Activated CD4-positive, alpha-beta T cell treated with anti-CD3 and anti-CD28 coated beads, Interleukin-2, Interleukin-6, amounts not matched to agents 100 ng/mL and 50 ng/mL, durations not matched to agents 16 hours and 8 hours (primary cell): ENCODE measurements at places on chromosomes 1 and 21.

GRCh38 chr21:42764443-42764760, 111.0 kb downstream of the PDE9A start:
- DNase-seq = no peak

GRCh38 chr1:22887491-22887890, 85.2 kb downstream of the LACTBL1 start:
- no peak for DNase-seq

- DNase-seq = peak; percentile 38
These were observed 130.4 kb downstream of the HS2ST1 start for GRCh38 chr1:87044840-87045239.

DNA sequence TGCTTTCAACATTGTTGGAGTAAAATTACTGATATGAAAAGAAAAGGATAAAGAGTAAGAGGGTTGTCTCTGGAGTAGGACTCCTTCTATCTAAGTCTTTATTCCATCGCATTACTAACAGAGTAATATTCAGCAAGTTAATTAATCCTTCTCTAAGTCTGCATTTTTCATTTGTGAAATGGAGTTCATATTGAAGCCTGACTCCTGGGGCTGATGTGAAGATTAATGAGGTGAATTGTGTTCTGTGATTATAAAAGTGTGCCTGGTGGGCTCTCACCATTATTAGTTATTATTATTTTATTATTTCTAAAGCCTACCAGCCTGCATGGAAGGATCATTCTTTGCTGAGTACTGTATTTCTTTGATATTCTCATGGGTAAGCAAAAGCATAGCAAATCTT, 1096.7 kb downstream of the KCNT2 start:
- no peak for DNase-seq

DNA sequence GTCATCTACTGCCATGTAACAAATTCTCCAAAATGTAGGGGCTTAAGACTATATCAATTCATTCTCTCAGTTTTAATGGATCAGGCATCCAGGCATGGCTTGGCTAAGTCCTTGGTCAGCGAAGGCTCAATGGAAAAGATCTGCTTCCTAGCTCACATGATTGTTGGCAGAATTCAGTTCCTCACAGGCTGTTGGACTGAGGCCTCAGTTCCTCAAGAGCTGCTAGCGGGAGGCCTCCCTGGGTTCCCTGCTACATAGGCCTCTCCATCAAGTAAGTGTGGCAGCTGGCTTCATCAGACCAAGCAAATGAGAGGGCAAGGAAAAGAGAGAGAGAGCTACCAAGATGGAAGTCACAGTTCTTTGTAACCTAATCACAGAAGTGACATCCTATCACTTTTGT, 19.6 kb upstream of the EYA3 start:
- no peak for DNase-seq

DNA sequence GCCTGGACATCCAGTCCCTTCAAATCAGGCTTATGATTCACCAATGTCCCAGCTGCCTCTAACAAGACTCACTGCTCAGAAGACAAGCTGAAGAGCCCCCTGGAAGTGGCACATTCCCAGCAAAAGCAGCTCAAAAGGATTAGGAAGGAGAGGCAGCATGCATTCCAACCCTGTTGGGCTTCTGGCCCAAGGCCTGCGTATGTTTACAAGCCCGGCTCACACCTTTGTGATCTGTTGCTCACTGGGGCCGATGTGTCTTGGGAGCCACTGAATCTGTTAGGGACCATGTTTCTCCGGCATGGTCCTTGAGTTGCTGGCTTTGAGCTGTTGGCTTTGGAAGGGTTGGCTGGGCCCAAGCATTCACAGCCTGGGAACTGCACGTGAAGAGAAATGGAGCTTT, 81.2 kb upstream of the C1orf174 start:
- DNase-seq = no peak

- no peak for DNase-seq
These were observed 70.6 kb downstream of the FGGY start for GRCh38 chr1:59367301-59368007.

GRCh38 chr1:158534496-158534895, 19.7 kb downstream of the OR6Y1 start:
- no peak for DNase-seq

- DNase-seq = no peak
These were observed 261.7 kb downstream of the NPHP4 start for GRCh38 chr1:5730272-5731109.

GRCh38 chr1:117026361-117026760, 24.8 kb downstream of the CD101 start:
- DNase-seq = no peak

- no peak for DNase-seq
These were observed 7.4 kb downstream of the PIGM start for GRCh38 chr1:160024195-160024905.

GRCh38 chr1:43557744-43558245, 27.1 kb downstream of the PTPRF start:
- no peak for DNase-seq

- no peak for DNase-seq
These were observed 727.6 kb downstream of the PTPRU start for GRCh38 chr1:29963946-29964345.

GRCh38 chr1:39117899-39118450, 86.5 kb upstream of the MACF1 start:
- DNase-seq = no peak

- DNase-seq = no peak
These were observed 591.2 kb downstream of the SMYD3 start for GRCh38 chr1:245915841-245916240.

- DNase-seq = no peak
These were observed 172.2 kb upstream of the IRF2BP2 start for GRCh38 chr1:234782105-234782751.

DNA sequence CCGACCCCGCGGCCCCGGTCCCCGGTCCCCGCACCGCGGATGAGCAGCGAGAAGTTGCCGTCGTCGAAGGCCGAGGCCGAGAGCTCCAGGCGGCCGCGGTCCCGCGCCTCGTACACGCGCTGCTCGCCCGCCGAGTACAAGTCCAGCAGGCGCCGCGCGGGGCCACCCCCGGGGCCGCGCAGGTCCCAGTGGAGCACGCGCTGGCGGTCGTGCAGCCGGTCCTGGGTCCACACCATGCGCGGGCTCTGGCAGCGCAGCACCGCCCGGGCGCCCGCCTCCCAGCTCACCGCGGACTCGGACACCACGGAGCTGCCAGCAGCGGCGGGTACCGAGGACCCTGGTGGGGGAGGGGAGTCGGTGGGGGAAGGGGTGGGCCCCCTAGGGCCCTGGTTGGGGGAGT, 2.9 kb downstream of the MXRA8 start:
- no peak for DNase-seq

GRCh38 chr1:113073479-113073950, 517 bp downstream of the LRIG2 start:
- no peak for DNase-seq

- DNase-seq = no peak
These were observed 30.6 kb downstream of the RABIF start for GRCh38 chr1:202858331-202858730.

DNA sequence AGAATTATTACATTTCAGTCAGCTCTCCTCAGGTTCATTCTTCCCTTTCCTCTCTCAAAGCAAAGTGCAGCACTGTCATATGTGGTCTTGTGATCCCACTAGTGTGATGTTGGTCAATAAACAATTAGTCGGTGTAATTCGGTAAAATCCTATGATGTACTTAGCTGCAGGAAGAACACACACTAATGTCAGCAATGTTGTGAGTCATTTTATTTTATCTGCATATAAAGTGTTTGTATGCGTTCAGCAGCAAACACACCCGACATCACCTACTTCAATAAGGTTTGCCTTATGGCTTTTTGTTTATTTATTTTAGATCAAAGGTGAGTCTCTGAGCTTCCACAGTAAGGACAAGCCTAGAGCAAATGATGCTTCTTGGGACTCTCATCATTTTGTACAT, 47.8 kb downstream of the PTPN14 start:
- no peak for DNase-seq

GRCh38 chr21:14456911-14457310, 74.0 kb upstream of the HSPA13 start:
- DNase-seq = no peak

DNA sequence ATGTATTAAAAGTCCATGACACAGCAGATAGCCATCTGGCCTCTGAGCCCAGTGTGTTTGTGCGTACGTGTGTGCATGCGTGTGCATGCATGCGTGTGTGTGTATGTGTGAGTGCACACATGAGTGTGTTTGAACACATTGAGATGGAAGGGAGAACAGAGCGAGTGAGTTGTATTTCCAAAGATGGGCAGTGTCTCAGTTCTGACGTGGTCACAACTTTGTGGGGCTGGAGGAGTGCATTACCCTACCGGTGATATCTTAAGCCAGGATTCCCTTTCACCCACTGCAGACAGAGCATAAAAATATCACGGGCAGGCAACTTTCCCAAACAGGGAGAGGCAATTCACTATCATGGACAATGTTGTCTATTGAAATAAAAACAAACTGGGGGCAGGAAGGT, 27.8 kb downstream of the IRF2BP2 start:
- no peak for DNase-seq

DNA sequence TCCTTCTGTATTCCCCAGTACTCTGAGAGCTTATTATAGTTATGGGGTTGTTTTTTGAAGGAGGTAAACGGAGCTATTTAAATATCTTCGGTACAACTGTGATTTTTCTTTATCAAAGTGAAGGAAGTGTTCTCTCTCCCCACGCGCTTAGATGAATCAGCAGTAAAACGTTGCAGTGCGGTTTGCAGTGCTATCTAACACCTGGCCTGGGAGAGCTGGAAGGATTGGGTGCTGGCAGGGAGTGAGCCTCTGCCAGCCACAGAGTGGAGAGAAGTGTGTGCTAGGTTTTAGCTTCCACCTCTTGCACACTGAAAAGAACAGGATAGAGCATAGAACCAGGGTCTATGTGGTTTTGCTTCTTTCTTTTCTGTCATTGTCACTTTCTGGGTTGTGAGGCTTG, 165.9 kb downstream of the SDCCAG8 start:
- DNase-seq = peak; percentile 87

DNA sequence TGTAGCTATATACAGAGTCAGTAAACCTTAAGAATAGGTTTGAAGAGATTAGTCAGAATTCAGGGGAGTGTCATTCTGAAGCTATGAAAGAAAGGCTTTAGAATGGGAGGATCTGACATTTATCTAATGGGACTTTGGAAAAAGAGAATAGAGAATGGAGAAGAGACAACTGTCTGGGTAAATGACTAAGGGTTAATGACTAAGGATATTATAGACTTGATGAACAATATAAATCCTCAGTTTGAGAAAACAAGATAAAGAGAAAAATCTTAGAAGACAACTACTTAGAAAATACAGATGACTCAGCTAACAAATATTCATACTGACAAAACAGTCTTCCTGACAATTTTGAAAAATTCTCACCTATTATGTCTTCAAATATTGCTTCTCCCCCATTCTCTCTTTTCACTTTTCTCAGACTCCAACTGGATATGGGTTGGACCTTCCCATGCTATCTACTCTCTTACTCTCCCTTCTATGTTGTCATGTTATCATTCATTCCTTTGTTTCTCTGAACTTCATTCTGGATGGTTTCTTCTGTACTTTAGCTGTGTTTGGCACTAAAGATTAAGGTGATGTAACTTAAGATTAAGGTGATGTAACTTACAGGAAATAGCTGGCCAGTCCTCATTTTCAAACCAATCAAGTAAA, 20.4 kb downstream of the SLC16A1 start:
- peak; percentile 20 for DNase-seq

GRCh38 chr1:82227306-82228095, 426.8 kb downstream of the ADGRL2 start:
- DNase-seq = no peak

DNA sequence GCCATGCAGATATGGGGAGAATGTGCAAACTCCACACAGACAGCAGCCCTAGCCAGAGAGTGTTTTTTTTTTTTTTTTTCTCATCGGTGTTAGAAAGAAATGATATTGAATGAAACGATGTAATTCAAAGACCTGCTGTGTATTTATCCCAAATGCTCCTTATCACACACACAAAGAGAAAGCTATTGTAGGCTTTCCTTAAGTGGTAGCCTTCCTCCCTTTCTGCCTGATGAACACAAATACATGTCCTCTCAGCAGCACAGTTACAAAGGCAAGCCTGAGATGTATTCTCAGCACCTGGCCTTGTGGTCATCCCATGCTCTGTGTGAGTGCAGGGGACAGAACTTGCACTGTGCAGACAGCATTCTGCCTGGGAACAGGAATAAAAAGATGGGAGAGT, 93.8 kb downstream of the PLPPR5 start:
- no peak for DNase-seq

- DNase-seq = no peak
These were observed 29.1 kb upstream of the SLC25A33 start for GRCh38 chr1:9510130-9510529.

DNA sequence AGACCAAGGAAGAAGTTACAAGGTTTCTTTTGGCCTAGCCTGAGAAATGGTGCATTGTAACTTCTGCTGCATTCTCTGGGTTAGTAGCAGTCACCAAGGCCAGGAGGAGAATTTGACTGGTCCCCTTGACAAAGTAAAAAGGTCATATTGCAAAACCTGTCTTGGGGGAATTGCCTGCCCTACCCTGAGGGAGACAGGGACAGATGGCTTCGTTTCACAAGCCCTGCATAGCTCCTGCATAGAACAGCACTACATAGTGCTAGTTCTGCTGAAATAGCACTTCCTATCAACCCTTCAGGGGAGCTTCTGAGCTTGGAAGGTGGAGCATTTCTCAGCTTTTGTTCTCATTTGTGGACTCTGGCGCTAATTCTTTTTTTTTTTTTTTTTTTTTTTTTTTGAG, 20.4 kb upstream of the AK2 start:
- no peak for DNase-seq

- no peak for DNase-seq
These were observed 250.8 kb downstream of the FOXD2 start for GRCh38 chr1:47688461-47689296.

- no peak for DNase-seq
These were observed 7.2 kb downstream of the PRDM2 start for GRCh38 chr1:13707164-13707563.

DNA sequence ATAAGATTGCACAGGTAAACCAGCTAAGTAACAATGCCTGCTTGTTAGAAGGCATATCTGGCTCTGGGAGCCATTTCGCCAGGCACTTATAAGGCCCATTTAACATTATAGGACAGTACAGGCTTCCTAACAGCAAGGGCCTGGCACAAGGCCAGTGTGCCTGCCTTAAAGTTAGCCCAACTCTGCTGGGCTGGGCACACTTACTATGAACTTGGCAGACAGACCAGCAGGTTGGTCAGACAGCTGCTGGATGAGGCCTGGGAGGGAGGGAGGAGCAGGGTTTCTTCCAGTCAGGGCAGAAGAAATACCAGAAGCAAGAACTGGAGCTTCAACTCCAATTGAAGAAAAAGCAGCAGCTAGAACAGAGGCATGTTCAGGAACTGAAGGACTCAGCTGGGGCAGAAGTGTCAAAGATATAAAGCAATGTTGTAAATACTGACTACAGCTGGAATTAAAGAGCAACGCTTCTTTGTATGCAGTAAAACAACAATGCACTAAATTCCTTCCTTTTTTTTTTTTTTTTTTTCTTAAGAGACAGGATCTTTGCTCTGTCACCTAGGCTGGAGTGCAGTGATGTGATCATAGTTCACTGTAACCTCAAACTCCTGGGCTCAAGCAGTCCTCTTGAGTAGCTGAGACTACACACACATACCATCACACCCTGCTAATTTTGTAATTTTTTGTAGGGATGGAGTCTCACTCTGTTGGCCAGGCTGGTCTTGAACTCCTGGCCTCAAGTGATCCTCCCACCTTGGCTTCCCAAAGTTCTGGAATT, 4.9 kb downstream of the CACHD1 start:
- no peak for DNase-seq

- no peak for DNase-seq
These were observed 1.7 kb upstream of the ATP1A4 start for GRCh38 chr1:160149716-160150115.

GRCh38 chr1:155286544-155286943, 9.3 kb downstream of the HCN3 start:
- DNase-seq = no peak
